ENCODE measurements at places on chromosomes 1 and 21. TPM values are rescaled to one million over a fixed set of nuclear protein-coding genes. Genes with fewer than 3 reads are reported as not detected.

The GLMP gene
- total RNA-seq, result 20.9 TPM

The TRIM67 gene
- total RNA-seq, result not detected

The ADAM30 gene
- not detected for total RNA-seq

The SGIP1 gene
- total RNA-seq, result not detected

The AQP10 gene
- total RNA-seq, result not detected

The NR5A2 gene
- not detected for total RNA-seq

The PDIK1L gene
- 14.5 TPM for total RNA-seq

GRCh38 chr1:206075786-206076755 lies 23.1 kb downstream of the RHEX start:
- H3K4me3 ChIP-seq, result no peak overlapping the region
- no peaks in the 10 kb centered on the region for H3K36me3 ChIP-seq
- H3K4me1 ChIP-seq, result peaks cover 17% of the 10 kb centered on the region
- no peak overlapping the region for H3K27ac ChIP-seq

- H3K27me3 ChIP-seq, result no peaks in the 10 kb centered on the region
- no peaks in the 10 kb centered on the region for H3K36me3 ChIP-seq
- DNase-seq, result no peak
- H3K27ac ChIP-seq, result no peak overlapping the region
- H3K4me3 ChIP-seq, result no peak overlapping the region
Measured at GRCh38 chr1:15219280-15220023, 27.6 kb upstream of the FHAD1 start.

DNA sequence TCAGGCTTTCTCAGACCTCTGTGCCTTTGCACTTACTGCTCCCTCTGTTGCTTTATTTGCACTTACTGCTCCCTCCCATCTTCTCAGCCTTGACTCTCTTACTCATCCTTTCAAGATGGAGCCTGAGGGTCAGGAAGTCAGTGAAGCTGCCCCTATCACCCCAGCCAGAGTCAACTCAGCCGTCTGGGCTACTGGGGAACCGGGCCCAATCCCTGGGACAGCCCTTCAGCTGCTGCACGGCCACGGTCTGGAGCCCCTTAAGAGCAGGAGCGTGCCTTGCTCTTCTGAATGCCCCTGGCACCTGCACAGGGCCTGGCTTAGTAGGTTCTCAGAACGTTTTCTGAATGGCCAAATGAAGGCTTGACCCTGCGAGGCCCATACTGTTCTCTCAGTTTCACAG lies 244.4 kb downstream of the FOXD2 start:
- H3K4me1 ChIP-seq, result no peaks in the 10 kb centered on the region
- H3K4me3 ChIP-seq, result no peak overlapping the region
- no peaks in the 10 kb centered on the region for H3K27me3 ChIP-seq
- H3K27ac ChIP-seq, result no peak overlapping the region

- no peaks in the 10 kb centered on the region for H3K36me3 ChIP-seq
- no peak overlapping the region for H3K27ac ChIP-seq
- H3K27me3 ChIP-seq, result no peaks in the 10 kb centered on the region
- DNase-seq, result no peak
Measured at GRCh38 chr21:26195708-26196107, 25.1 kb upstream of the APP start.

DNA sequence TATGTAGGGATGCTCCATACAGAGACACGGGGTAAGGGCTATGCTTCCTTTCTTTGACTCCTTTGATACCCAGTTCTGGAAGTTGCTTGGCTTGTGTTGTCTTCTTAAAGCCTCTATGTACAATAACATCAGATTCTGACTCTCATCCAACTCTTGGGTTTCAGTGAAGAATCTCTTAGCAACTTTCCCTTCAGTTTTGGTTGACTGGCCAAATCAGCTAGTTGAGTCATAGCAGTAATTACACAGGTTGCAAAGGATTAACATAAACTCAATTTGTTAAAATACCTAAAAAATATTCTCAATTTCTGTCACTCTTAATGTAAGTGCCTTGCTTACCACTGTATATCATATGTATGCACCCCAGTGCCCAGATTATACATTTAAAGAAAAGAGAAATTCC lies 9.2 kb downstream of the CD1E start:
- DNase-seq, result no peak
- H3K4me3 ChIP-seq, result no peak overlapping the region
- H3K27ac ChIP-seq, result no peak overlapping the region

- DNase-seq, result no peak
- no peak overlapping the region for H3K4me3 ChIP-seq
- no peaks in the 10 kb centered on the region for H3K36me3 ChIP-seq
- H3K27ac ChIP-seq, result no peak overlapping the region
Measured at GRCh38 chr21:17730782-17731181, 88.4 kb downstream of the C21orf91 start.

- no peak for DNase-seq
- H3K27me3 ChIP-seq, result no peaks in the 10 kb centered on the region
- H3K4me1 ChIP-seq, result no peaks in the 10 kb centered on the region
- no peak overlapping the region for H3K27ac ChIP-seq
- H3K36me3 ChIP-seq, result no peaks in the 10 kb centered on the region
- H3K4me3 ChIP-seq, result no peak overlapping the region
Measured at GRCh38 chr1:215166886-215167285, 84.3 kb downstream of the KCNK2 start.

GRCh38 chr1:203342192-203342940 lies 8.6 kb downstream of the FMOD start:
- H3K27me3 ChIP-seq, result peaks cover 6% of the 10 kb centered on the region
- peaks cover 6% of the 10 kb centered on the region for H3K4me1 ChIP-seq
- H3K36me3 ChIP-seq, result no peaks in the 10 kb centered on the region
- H3K27ac ChIP-seq, result no peak overlapping the region
- DNase-seq, result peak; percentile 41

DNA sequence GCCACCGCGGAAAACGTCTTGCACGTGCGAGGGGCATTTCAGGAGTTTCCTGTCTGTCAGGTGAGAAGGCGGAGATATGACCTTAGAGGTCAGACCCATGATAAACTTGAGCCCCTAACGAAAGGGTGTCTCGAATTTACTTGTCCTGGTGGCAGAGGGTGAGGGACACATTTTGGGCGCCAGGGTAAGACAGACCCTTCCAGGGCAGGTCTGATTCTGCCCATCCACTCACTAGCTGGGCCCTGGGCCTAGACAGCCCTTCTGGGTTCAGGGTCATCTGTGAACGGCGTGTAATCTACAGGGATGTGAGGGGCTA lies 395 bp upstream of the CSRP1 start:
- peak overlapping the region; percentile 78 for H3K27ac ChIP-seq
- no peaks in the 10 kb centered on the region for H3K27me3 ChIP-seq
- peak overlapping the region; percentile 76 for H3K4me3 ChIP-seq
- DNase-seq, result no peak
- peaks cover 25% of the 10 kb centered on the region for H3K4me1 ChIP-seq
- H3K36me3 ChIP-seq, result no peaks in the 10 kb centered on the region

DNA sequence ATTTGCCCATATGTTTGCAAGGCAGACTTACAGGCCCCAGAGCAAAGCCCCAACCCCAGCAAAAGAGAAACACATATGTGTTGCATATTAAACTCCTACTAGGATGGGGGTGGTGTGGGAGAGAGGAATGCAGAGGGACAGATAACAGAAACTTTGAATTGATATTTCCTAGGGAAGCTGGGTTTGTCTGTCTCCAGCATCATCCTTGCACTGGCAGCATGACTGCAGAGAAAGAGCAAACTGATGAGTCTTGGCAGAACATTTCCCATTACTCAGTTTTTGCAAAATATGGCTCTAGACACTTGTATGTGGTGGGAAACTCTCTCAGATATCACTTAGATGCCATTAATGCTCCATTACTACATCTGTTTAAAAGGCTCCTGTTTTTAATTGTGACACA lies 43.8 kb upstream of the MARK1 start:
- no peak for DNase-seq
- H3K36me3 ChIP-seq, result no peaks in the 10 kb centered on the region
- no peaks in the 10 kb centered on the region for H3K4me1 ChIP-seq
- H3K27me3 ChIP-seq, result no peaks in the 10 kb centered on the region
- no peak overlapping the region for H3K27ac ChIP-seq
- H3K4me3 ChIP-seq, result no peak overlapping the region

DNA sequence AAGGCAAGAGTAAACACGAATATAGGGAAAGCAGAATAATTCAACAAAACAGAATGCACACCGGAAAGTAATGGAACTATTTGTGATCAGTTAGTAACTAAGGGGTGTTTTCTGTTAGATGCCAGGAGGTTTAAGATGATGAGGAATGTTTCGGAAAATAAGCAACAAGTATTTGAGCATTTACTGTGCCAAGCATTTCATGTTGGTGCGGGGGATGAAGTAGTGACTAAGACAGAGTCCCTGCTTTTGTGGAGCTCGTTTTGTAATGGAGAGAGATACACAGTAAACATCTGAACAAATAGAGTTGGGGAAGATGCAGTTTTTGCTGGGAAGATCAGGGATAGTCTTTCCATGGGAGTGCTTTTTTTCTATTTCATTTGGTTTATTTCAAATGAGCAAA lies 78.7 kb downstream of the DYRK1A start:
- peaks cover 82% of the 10 kb centered on the region for H3K4me1 ChIP-seq
- no peaks in the 10 kb centered on the region for H3K36me3 ChIP-seq
- H3K27ac ChIP-seq, result no peak overlapping the region
- H3K27me3 ChIP-seq, result no peaks in the 10 kb centered on the region
- no peak for DNase-seq

GRCh38 chr1:27507960-27508665 lies 18.1 kb upstream of the WASF2 start:
- no peaks in the 10 kb centered on the region for H3K36me3 ChIP-seq
- no peak for DNase-seq
- H3K27ac ChIP-seq, result no peak overlapping the region
- H3K27me3 ChIP-seq, result no peaks in the 10 kb centered on the region
- H3K4me3 ChIP-seq, result no peak overlapping the region
- no peaks in the 10 kb centered on the region for H3K4me1 ChIP-seq

- H3K27me3 ChIP-seq, result no peaks in the 10 kb centered on the region
- H3K4me3 ChIP-seq, result no peak overlapping the region
- no peaks in the 10 kb centered on the region for H3K36me3 ChIP-seq
- H3K4me1 ChIP-seq, result no peaks in the 10 kb centered on the region
- no peak for DNase-seq
Measured at GRCh38 chr1:177959811-177960515, 9.9 kb downstream of the SEC16B start.

GRCh38 chr1:89736937-89737733 lies 83.7 kb upstream of the LRRC8D start:
- H3K4me1 ChIP-seq, result peaks cover 30% of the 10 kb centered on the region
- no peak overlapping the region for H3K27ac ChIP-seq
- no peak overlapping the region for H3K4me3 ChIP-seq
- no peaks in the 10 kb centered on the region for H3K36me3 ChIP-seq
- H3K27me3 ChIP-seq, result no peaks in the 10 kb centered on the region
- DNase-seq, result no peak

DNA sequence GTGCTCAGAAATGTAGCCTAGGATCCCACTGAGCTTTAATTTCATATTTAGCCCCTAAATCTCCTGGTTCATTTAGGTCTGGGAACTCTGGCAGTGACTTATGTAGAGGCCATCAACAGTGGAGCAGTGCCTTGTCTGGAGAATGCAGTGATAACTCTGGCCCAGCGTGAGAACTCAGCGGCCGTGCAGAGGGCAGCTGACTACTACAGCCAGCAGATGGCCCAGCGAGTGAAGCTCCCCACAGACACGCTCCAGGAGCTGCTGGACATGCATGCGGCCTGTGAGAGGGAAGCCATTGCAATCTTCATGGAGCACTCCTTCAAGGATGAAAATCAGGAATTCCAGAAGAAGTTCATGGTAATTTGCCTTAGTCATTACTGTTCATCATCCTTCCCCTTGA lies 17.8 kb downstream of the GBP6 start:
- no peaks in the 10 kb centered on the region for H3K4me1 ChIP-seq
- no peaks in the 10 kb centered on the region for H3K27me3 ChIP-seq
- no peak overlapping the region for H3K27ac ChIP-seq
- H3K36me3 ChIP-seq, result no peaks in the 10 kb centered on the region

DNA sequence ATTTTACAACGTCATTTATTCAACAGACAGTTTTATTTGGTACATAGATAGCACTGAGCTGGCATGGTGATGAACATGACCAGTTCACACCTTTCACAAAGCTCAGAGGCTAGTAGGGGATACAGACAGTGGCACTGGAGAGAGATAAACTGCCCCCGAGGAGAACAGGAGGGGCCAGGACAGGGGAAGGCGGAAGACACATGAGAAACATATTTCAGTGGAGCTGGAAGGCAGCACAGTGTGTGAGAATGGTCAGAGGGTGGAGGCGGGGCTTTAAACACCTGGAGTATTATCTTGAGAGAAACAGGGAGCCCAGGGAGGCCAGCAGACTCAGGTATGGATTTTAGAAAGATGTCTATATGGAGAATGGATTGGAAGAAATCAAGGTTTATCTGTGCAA lies 49.5 kb downstream of the CHML start:
- H3K36me3 ChIP-seq, result no peaks in the 10 kb centered on the region
- no peak overlapping the region for H3K27ac ChIP-seq
- no peak for DNase-seq
- no peaks in the 10 kb centered on the region for H3K27me3 ChIP-seq
- no peak overlapping the region for H3K4me3 ChIP-seq

DNA sequence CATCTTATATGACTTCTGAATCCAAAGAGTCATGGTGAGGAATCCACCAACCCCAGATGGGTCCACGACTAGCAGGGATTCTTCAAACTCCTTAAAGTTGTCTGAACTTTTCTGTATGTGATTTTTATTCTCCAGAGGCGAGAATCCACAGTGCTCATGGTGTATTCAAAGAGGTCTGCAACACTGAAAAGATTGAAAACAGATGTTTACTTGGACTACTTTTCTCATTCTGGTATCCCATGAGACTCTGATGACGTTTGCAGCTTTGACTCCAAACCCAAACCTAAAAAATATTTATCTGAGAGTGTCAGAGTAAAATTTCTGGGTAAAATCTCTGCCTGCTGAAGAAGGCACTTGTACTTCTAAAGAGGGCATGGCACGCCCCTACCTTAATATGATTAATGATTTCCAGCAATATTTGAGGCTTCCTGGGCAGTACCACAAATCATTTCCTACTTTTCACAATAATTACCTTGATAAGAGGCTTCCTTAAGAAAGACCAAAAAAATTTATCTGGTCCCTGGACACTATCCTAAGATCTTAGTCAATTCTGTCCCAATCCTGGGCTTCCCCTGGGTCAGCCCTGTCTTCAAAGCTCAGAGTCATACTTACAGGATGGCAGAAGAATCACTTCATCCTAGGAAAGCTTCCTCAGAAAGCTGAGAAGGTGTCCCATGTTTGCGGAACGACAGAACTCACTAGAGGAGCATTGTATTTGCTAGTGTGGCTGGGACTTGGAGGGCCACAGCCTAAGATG lies 76.5 kb upstream of the MAP10 start:
- H3K27me3 ChIP-seq, result no peaks in the 10 kb centered on the region
- H3K4me1 ChIP-seq, result no peaks in the 10 kb centered on the region
- H3K4me3 ChIP-seq, result no peak overlapping the region
- H3K27ac ChIP-seq, result no peak overlapping the region
- DNase-seq, result no peak
- H3K36me3 ChIP-seq, result no peaks in the 10 kb centered on the region

GRCh38 chr1:40665335-40666171 lies at the start of gene RIMS3:
RIMS3 (minus strand) TSS chr1:40665682; CDS start chr1:40641925, 23,757 bp downstream.
- peaks cover 17% of the 10 kb centered on the region for H3K4me1 ChIP-seq
- peak within 1 kb of the TSS; percentile 65 for H3K4me3 ChIP-seq
- no peaks in the 10 kb centered on the region for H3K36me3 ChIP-seq
- H3K27ac ChIP-seq, result peak within 1 kb of the TSS; percentile 24
- no peaks in the 10 kb centered on the region for H3K27me3 ChIP-seq
